ENCODE measurements at places on chromosomes 6 and 20.
A peak's percentile ranks its signal among the peaks of the same experiment; 100 is the strongest.

DNA sequence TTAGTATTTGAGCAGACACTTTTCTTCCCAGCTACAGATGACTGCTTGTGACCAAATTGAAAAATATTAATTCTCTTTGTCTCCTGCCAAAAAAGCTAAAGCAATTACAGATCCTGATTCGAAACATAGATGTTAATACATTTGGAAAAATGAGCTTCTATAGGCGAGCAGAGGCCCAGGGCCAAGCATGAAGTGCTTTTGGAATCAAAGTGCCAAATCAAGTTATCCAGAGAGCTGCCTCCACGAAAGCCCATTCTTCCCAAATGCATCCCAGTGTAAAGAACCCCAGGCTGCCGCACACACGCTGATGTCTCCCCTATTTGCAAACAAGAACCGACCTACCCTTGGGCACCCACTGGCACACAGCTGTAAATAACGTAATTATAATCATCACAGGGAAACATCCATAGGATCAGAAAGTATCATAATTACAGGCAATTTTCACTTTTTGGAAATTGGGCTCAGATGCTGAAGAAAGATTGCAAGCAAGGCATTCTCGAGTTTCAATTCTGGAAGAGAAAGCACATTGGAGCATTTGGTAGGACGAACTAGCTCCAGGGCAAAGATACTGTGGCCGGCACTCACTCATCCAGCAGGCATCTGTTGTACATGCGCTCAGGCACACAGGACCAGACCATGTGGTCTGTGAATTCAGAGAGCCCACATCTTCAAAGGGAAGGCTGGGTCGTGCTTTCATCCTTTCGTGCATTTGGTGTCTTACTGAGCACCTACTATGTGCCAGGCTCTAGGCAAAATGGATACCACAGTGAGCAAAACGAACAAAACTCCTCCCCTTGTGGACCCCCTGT, 45.9 kb downstream of the BMP7 start:
- DNase-seq, result no peak

DNA sequence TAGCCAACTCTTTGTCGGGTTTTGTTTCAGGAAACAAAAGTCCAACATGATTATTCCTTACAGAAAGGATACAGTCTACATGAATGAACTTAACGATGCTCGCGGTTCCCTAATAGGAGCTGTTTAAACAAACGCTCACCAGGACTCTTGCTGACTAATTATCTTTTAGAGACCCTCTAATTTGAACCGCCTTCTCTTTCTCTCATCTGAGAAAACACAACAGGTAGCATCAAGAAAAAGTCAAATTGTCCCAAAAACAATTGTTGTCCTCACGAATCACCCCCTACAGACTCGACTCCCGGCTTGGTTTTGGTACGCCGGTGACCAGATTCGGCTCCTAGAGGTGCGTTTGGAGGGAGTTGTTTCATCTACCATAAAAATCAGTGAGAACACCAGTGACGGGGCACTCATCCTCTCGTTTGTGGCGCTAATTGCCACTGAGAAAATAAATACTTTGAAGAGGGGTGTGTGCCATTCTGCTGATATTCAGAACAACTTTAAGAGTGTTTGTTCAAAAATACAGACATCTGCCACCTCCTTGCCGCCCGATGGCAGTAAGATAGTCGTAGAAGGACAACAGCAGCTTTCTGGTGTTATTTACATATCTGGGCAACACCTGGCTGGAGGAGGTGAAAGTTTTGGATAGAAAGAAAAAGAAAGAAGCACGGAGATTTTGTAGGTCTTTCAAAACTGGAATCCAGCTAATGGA, 1.1 kb upstream of the SIM1 start:
- peak; percentile 38 for DNase-seq

DNA sequence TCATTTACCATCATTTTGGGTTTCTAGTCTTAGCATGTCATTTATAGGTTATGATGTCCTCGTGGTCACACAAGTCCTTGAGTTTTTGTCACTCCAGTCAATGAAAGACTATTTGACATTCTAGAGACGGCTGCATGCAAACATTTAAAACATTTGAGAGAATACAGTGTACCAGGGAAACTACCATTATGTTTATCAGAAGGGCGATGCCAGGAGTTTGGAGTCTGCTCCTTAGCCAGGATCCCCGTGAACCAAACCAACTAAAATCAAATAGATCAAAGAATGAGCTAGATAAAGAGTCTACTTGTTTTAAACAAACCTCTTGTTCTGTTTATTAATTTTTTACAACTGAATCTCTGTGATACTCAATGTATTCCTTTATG, 122.6 kb downstream of the OLIG3 start:
- no peak for DNase-seq

DNA sequence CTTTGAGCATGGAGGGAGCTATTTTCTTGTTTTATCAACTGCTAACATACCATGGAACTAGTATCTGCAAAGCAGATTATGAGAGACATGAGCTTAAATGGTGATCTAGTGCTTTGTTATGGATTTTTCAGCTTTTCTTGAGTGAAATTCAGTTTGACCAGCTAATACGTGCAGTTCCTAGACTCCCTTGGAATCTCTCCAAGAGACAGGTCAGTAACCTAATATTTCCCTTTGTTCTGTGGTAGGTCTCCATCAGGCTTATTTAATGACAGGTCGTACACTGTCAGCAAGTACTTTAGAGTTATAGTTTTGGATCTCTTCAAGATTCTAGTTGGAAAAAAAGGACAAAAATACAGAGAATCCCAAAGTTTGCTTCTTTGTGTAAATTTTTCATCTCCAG, 43.9 kb downstream of the HDAC2 start:
- DNase-seq, result no peak

- DNase-seq, result no peak
These were observed 108.0 kb downstream of the ZMYND8 start for GRCh38 chr20:47248448-47248966.

DNA sequence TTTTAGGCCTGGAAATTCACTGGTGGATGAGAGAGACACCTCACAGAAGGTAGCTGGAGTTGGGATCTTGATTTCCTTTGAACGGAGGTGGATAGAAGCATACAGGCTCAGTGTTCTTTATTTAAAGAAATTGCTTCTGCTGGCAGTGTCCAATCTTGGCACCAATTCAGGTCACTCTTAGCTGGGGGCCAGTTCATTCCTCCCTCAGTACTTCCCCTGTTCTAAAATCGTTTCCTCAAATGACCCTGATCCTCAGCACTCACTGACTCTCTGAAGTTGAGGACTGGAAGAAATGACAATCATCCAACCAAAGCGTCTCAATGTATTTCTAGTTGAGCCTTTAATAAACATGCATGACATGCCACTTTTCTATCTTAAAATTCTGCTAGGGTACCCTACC, 472.5 kb upstream of the BTBD3 start:
- no peak for DNase-seq

DNA sequence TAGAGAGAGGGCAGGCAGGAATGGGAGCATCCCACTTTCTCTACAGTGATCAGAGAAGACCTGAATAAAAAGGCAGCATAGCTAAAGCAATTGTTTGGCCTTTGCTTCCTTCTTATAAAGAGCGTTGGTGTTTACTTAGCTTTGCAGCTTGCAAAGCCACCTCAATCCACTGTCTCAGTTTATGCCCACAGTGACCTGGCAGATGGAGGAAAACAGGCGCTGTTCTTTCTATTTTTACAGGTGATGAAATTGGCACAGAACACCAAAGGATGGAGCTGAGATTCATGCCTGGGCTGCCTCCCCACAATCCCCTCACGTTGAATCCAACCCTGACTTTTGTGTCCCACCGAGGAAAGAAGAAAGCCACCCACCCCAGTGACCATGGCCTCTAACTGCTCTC, 130.5 kb downstream of the TTLL2 start:
- no peak for DNase-seq

- DNase-seq, result no peak
These were observed 102.7 kb upstream of the CARMIL1 start for GRCh38 chr6:25176466-25176865.

DNA sequence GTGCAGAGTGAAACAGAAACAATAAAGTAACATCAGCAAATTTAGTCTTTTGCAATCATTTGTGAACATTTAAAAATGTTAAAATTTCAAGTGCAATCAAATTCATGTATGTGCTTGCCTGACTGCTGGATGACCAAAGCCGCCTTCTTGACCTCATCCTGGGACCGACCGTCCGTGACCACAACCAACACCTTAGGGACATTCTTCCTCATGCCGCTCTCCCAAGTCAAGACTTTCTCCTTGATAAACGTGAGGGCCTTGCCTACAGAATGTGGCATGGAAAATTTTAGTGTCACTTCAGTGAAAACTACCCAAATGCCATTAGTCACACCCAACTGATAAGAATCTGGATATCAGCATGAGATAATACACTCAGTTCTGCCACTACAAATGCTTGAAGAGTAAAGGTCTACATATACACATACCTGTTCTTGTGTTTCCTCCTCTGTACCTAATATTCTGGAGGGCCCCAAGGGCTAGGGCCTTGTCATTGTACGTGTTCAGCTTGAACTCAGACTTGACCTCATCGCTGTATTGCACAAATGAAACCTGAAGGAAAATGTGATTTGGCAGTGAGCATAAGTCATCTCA, 86.8 kb downstream of the COL12A1 start:
- DNase-seq, result no peak

- DNase-seq, result no peak
These were observed at the start of gene LIME1 for GRCh38 chr20:63735859-63736718. TSS of gene LIME1 (plus strand) at chr20:63736664. CDS start at chr20:63737550, 886 bp downstream.

DNA sequence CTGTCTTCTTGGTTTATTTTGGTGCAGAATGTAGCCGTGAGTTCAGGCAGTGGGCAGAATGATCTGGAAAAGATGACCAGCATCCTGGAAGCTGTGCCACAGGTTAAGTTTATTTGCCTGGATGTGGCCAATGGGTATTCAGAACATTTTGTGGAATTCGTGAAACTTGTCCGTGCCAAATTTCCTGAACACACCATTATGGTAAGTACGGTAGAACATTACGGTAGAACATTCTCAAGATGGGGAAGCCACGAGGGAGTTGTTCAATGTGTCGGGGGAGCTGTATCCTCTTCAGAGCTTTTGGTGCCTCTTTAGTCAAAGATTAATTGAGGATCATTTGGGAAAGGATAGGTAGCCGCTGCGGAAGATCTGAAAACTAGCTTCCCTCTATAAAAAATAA, 16.1 kb downstream of the GMPR start:
- DNase-seq, result no peak

- peak; percentile 7 for DNase-seq
These were observed 90.5 kb upstream of the EYA2 start for GRCh38 chr20:46804126-46804525.

DNA sequence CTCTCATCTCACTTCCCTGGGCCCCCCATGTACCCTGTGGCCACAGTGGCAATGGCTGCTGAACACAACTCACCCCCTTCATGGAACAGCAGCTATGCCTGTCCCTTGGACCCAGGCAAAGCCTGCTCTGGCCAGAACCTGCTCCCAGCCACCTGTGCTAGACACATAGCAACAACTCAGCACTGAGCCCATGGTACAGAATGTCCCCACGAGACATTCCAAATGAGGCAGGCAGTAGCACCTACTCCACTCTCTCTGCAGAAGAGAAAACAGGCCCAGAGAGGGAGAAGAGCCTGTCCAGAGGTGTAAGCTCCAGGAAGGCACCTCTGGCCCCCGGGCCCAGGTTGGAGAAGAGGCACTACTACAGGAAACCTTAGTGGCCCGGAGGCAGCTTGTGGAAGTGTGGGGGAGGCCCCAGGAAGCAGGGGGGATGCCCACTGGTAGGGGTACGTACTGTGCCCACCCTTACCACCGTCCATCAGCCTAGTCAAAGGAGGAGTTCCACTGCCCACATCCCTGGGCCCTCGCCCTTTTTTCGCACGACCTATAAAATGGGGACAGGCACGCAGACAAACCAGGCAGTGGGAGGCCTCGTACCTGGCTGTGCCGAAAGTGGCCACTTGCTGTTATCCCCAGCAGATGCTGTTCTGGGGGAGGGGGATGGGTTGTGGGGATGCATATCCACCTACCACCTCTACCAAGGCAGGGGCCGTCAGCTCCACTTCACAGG, 97.2 kb downstream of the ASXL1 start:
- no peak for DNase-seq

- DNase-seq, result no peak
These were observed 97.3 kb downstream of the NRSN1 start for GRCh38 chr6:24223115-24223919.

GRCh38 chr6:87282743-87283142, 39.6 kb upstream of the SMIM8 start:
- no peak for DNase-seq

GRCh38 chr20:64229507-64230061, 26.0 kb upstream of the PCMTD2 start:
- DNase-seq, result no peak

DNA sequence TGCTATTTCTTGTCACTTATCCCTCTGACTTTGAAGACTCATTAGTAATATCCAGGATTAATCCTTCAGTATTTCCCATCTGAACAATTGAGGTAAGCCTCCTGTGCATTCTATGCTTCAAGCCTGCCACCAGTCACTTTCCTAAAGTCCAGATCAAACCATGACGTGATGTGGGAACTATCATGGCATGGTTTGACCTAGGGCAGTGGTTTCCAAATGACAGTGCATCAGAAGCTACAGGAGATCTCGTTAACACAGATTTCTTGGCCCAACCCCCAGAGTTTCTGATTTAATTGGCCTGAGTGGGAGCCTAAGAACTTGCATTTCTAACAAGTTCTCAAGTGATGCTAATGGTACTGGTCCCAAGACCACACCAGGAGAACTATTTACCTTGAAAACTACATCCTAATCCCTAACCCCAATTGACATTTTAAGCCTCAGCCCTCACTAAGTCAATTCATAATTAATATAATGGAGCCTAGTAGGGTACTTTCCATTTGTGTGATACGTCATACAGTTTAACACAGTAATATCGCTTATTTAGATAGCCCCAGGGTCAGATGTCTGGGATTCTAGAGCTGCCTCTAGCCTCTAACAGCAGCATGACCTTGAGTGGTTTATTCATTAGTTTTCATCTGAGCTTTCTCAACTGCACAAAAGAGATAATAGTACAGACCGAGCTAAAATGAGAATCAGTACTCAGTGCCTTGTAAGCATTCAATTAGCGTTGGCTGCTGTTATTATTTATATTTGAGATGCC, 907.6 kb downstream of the TFAP2A start:
- no peak for DNase-seq

Measured in islet precursor cell (in vitro differentiated cells).